Camera-type eye (tissue), 1 donor: ENCODE measurements at places on chromosomes 7 and 10. TPM values are rescaled to one million over a fixed set of nuclear protein-coding genes. Genes with fewer than 3 reads are reported as not detected.

The CUZD1 gene
- 1.3 TPM for total RNA-seq

The DNAH11 gene
- 2.7 TPM for total RNA-seq

The PAPOLB gene
- total RNA-seq, result 1.5 TPM

The NUPR2 gene
- total RNA-seq, result not detected

The PON1 gene
- total RNA-seq, result not detected

The RP9 gene
- total RNA-seq, result 14.3 TPM

The MCM7 gene
- total RNA-seq, result 84.2 TPM

The ADAM8 gene
- 4.0 TPM for total RNA-seq

The CRPPA gene
- 9.6 TPM for total RNA-seq

The SLC16A9 gene
- 32.4 TPM for total RNA-seq

The COL1A2 gene
- 6,947 TPM for total RNA-seq

The ADAMTS14 gene
- total RNA-seq, result 5.2 TPM

The NOS3 gene
- total RNA-seq, result 7.9 TPM

The PSMA2 gene
- total RNA-seq, result 42.6 TPM

The SPOCK2 gene
- 28.6 TPM for total RNA-seq

The DPP6 gene
- total RNA-seq, result 12.1 TPM

The HOXA3 gene
- total RNA-seq, result not detected

The AKR1B1 gene
- total RNA-seq, result 62.3 TPM

The HECTD2 gene
- 69.3 TPM for total RNA-seq

The ARF5 gene
- 135 TPM for total RNA-seq

The EPO gene
- total RNA-seq, result not detected

The STEAP4 gene
- total RNA-seq, result 20.4 TPM
